A172 (cell line): ENCODE measurements at places on chromosomes 5 and 9.

DNA sequence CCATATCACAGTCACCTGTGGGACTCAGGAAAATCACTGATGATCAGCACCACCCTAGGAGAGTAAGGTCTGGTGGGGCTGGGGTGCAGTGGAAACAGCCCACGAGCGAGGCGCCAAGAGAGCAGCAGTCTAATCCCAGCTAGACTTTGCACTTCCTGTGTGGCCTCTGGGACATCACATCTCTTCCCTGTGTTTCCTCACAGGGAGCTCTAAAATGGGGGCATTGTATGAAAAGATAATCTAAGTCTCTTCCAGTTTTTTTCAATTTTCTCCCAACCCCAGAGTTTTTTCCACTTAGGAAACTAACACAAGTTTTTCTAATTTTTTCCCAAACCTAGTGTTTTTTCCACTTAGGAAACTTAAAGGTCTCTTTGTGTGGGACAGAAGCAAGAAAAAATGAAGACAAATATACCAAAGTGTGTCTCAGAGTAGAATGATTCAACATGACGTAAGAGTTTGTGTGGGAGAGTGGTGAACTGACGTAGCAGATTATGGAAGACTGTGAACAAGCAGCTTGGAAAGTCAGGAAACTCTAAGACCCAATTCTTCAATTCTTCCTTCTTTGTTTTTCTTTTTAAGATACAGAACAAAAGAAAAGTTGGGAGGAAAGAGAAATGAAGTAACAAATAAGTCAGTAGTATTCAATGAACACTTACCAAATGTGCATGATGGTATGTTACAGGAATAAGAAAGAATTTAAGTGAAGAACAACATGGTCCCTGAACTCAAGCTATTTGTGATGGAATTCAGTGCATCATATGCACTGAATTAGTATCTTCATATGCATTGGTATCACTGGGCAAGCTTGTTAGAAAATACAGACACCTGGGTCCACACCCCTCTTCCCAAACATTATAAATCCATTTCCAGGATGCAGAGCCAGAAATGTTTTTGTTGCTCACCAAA, 51.3 kb downstream of the LHFPL2 start:
- peak; percentile 72 for DNase-seq

- DNase-seq = no peak
Measured at GRCh38 chr5:123080215-123080614, 8.8 kb upstream of the PRDM6 start.

DNA sequence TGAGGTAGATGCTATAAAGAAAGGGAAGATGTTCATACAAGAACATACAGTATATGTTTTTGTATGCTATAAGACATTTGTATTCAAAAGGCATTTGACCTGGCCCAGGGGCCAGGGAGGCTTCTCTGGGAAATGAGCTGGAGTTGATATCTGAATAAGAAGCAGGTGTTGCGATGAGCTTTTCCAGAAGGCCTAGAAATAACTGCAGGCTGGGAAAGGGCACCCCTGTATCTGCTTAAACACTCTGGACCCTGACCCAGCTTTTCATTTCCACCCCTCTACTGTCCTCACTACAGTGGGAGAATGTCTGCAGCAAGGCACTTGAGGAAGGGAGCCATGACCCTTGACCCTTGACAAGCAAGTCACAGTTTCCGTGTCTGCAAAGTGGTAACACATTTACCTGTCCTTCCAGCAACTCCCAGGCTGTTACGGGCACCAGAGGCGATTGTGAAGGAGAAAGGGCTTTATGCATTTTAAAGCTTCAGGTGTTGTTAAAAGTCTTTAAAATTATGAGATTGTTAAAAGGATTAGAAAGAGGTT, 88.2 kb upstream of the PANK3 start:
- DNase-seq = no peak

GRCh38 chr9:22790329-22790728, 343.7 kb downstream of the DMRTA1 start:
- DNase-seq = no peak

- no peak for DNase-seq
Measured at GRCh38 chr5:151036556-151036955, 16.2 kb downstream of the GPX3 start.

GRCh38 chr9:94870793-94871558, 144.5 kb downstream of the AOPEP start:
- DNase-seq = peak; percentile 98

DNA sequence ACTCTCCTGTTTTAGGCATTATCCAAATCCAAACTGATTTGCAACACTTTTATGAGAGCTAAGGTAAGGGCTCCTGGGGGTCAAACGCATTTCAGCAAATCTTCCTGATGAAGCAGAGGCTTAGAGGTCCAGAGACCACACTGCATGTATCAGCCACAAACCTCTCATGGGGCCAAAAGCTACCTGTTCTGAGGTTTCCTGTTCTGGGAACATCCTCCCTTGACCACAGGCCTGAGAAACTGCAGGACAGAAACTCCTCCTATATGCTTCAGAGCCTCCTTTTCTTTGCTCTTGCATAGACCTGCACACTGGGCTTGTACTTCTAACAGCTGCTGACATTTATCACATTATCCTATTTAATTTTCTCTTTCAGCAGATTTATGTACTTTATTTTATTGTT, 92.6 kb downstream of the OR2K2 start:
- no peak for DNase-seq

- no peak for DNase-seq
Measured at GRCh38 chr5:135173662-135174290, 139.7 kb upstream of the PITX1 start.

DNA sequence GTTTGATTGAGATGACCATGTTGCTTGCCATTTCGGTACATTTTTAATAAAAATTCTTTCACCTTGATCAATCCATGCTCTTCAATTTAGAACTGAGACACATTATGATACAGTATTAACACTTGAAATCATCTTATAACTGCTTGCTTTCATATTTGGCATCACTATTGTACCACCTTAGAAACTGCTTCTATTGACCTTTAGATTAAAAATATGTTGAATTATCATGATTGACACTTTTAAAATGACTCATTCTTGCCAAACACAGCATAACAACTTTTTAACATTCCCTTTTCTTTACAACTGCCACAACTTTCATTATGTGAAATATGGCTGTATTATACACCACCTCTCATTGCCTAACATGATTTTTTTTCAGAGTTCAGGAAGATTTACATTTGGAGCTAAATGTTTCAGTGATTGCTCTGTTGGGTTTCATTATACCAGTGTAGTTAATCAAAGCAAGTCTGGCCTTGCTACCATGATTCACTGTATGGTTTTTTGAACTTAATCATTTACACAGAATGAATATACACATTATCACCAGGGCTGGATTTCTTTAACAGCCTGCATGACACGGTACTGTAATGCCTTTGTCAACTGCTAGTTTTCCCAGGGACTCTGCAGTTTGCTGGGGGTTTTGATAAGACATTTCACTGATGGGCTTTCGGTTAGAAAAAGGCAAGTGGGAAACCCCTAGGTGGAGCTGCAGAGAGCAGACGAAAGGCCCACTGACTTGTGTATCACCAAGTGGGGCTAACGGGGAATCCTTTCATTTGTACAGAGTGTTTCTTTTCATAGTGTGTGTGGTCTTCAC, 93.6 kb upstream of the TLE4 start:
- peak; percentile 32 for DNase-seq

GRCh38 chr5:154648706-154649105, 106.5 kb upstream of the LARP1 start:
- no peak for DNase-seq

DNA sequence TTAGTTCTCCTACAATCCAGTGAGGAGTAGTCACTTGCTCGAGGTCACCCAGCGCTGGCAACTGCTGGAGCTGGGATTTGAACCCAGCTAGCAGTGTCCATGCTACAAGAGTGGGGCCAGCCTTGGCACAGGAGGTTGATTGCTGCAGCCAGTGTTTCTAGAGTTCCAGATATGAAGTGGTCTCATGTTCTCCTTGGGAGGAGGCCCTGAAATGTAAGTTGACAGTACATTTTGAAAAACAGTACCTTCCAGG, 802 bp downstream of the CCDC107 start:
- DNase-seq = no peak
